ENCODE measurements at places on chromosomes 3 and 15. TPM values are rescaled to one million over a fixed set of nuclear protein-coding genes. Genes with fewer than 3 reads are reported as not detected.

Gene PPM1M
- total RNA-seq: 25.5 TPM

Gene HMG20A
- total RNA-seq: 33.3 TPM

Gene NISCH
- 70.3 TPM for total RNA-seq

Gene LDHAL6B
- not detected for total RNA-seq

Gene KLF15
- total RNA-seq: 2.2 TPM

Gene CCDC39
- total RNA-seq: not detected

Gene NOX5
- total RNA-seq: 0.26 TPM

Gene IL20RB
- total RNA-seq: 0.91 TPM
